Fibroblast of gingiva (primary cell): ENCODE measurements at places on chromosomes 7 and 10.
A peak's percentile ranks its signal among the peaks of the same experiment; 100 is the strongest.

DNA sequence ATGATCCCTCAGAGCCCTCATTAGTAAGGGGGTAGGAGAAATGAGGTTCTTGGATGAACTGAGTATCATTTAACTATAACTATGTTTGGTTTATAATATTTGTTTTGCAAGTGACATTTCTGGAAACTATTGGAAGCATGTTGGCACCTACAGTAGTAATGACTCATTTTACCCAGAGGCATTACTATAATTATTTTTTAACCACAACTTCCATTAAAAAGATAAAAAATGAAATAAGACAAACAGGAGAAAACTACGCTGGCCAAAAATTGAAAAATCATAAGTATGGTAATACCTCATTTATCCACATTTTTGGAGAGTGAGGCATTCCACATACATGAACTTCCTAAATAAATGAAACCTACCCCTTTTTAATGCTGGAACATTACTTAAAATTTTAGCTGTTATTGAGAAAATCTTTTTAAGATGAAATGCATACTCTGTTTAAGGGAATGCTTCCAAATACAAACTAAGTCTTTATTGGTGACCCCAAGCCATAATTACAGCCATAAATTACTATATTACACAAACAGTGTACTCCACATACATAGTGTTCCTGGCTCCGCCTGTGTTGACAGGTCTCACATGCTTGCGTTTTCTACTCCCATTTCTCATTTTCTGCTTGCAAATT is 84.6 kb upstream of the CAPZA2 start:
- DNase-seq: peak; percentile 78

DNA sequence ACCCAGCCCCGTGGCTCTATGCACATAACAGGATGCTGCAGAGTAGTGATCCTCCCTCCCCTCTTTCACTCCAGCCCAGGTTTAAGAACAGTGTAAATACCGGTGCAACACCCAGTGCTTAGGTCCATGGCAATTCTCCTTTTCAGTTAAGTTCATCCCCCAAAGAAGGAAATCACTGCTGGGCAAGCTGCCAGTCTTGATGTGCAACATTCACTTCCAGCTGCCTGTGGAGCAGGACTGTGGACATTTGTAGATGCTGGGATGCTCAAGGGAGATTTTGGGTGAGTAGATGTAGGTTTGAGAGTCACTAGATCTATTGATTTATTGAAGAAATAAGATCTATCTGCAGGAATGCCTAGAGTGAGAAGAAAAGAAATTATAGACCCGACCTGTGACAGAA is 294.3 kb upstream of the KIAA1217 start:
- no peak for DNase-seq

GRCh38 chr7:46494028-46494427 is 573.0 kb upstream of the IGFBP3 start:
- DNase-seq: peak; percentile 40

DNA sequence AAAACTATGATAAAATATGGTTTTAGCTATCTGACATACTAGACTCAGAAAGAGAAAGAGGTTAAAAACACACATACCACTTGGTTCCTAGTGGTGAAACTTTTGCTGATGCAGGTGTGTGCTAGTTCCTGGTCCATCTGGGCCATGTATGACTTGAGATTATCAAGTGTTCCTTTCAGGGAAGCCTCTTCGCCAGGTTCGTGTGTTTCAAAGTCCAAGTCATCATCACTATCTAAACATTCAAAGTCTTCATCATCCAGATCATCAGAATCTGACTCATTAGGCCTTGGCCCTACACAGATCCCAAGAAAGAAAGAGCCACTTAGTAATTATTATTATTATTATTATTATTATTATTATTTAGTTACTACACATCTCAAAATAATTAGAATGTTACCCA is 26.4 kb downstream of the NUDT13 start:
- no peak for DNase-seq

- DNase-seq: peak; percentile 8
Measured at GRCh38 chr7:31192986-31193385, 140.9 kb downstream of the ADCYAP1R1 start.

GRCh38 chr10:21507150-21507549 is 18.3 kb downstream of the SKIDA1 start:
- DNase-seq: no peak
